ENCODE measurements at places on chromosomes 1 and 21.
A peak's percentile ranks its signal among the peaks of the same experiment; 100 is the strongest.

DNA sequence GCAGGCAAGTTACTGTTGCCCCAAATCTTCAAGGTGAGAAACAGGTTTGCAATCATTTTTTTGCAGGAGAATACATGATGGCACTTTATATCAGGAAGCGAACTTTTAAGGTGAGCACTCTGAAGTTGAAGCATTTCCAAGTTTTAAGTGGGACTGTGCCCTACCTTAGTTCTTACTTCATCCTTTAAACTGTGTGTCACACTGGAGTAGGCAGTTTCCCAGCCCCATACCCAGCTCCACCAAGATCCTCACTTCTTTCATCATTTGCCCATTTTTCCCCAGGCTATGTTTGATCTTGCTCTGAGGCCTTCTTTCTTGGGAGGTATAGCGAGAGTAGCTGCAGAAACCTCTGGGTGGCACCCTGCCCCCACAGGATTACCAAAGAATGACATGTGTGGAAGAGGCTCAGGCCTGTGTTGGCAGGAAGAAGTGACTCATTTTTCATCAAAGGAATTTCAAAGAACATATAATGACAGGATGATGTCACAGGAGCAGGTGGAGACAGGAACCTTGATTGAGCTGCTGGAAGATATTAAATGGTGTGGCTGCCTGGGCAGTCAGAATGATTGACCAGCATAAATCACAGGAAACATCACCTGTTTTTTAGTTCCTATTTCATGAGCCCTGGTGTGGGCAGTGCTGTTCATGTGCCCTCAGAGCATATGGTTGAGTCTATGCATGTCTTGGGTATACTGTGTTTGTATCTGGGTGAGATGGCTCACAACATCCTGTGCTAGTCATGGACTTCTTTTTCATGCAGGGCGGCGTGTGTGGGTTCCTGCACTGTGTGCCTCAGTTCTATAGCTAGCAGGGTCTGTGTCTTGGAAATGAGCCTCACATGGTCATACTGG lies 20.8 kb upstream of the MACF1 start:
- DNase-seq, result peak; percentile 52

GRCh38 chr1:110390692-110391245 lies at the start of gene SLC16A4:
Gene SLC16A4 (minus strand): TSS chr1:110391026. CDS start chr1:110389323, 1,703 bp downstream.
- DNase-seq, result no peak

- no peak for DNase-seq
These were observed 64.0 kb downstream of the DHRS3 start for GRCh38 chr1:12553963-12554362.

DNA sequence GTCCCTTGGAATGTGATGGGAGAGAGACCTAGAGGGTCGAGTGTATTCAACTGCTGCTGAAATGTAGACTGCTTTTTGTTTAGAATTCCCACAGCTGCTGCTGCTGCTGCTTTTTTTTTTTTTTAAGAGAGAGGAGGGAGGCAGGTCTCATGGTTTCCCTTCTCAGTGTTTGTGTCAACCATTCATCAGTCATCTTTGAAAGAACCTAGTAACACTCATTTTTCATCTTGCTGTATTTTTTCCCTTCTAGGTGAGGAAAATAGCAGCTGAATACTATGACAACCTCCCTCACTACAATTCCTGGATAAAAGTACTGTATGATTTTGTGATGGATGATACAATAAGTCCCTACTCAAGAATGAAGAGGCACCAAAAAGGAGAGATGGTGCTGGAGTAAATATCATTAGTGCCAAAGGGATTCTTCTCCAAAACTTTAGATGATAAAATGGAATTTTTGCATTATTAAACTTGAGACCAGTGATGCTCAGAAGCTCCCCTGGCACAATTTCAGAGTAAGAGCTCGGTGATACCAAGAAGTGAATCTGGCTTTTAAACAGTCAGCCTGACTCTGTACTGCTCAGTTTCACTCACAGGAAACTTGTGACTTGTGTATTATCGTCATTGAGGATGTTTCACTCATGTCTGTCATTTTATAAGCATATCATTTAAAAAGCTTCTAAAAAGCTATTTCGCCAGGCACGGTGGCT lies 9.2 kb downstream of the DEGS1 start:
- no peak for DNase-seq

- no peak for DNase-seq
These were observed 9.8 kb downstream of the C1orf35 start for GRCh38 chr1:228093050-228093906.

DNA sequence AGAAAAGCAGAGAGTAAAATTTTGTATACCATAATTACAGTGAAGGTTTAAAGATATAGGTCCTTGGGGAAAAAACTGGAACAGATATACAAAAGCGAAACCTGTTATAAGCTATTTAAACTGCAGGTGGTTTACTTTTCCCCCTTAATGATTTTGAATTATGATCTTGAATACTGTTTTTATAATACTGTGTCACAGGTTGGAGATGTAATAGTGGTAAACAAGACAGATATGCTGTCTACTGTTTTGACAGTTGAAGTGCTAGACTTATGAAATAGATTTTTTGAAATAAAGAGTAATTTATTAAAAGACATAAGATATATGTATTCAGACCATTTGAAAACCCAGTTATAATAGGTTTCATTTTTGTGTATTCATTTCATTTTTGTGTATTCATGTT lies 129.4 kb downstream of the CD247 start:
- DNase-seq, result no peak

DNA sequence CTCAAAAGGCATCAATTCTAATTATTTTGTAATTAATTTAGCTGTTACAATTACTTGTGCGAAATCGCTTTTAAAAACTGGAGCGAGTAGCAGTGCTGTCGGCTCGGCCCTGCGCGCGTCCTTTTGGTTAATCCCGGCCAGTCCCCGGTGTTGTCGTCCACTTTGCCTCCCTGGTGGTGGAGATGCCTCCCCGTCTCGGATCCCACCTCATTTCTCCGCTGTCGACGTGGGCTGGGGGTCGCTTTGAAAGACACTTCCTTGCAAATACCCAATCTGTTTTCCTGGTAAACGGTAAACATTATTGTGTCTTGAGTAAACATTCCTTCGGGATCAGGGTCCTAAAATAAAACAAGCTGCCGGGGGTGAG lies 3.7 kb downstream of the FOXD3 start:
- DNase-seq, result no peak

DNA sequence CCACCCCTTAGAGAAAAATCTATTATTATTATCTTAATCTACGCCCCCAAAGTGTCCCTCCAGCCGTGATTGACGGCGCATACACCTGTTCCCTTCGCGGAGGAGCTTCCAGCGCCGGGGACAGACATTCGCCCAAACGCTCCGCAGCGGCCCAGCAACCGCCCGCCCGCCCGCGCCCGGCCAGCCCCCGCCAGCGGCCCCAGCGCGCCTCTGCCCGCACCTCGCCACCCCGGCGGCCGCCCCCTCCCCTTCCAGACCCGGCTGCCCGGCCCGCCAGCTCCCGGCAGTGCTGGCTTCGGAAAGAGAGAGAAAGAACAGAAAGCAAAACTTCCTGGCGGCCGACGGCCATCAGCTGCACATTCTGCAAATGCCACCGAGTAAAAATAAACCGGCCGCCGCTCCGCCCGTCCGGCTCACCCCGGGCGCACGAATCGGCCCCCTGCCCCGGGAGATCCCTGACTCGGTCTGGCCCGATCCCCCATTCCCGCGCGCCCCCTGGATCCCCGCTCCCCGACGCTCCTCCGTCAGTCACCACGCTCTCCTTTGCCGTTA lies 1.6 kb downstream of the CASZ1 start:
- no peak for DNase-seq

DNA sequence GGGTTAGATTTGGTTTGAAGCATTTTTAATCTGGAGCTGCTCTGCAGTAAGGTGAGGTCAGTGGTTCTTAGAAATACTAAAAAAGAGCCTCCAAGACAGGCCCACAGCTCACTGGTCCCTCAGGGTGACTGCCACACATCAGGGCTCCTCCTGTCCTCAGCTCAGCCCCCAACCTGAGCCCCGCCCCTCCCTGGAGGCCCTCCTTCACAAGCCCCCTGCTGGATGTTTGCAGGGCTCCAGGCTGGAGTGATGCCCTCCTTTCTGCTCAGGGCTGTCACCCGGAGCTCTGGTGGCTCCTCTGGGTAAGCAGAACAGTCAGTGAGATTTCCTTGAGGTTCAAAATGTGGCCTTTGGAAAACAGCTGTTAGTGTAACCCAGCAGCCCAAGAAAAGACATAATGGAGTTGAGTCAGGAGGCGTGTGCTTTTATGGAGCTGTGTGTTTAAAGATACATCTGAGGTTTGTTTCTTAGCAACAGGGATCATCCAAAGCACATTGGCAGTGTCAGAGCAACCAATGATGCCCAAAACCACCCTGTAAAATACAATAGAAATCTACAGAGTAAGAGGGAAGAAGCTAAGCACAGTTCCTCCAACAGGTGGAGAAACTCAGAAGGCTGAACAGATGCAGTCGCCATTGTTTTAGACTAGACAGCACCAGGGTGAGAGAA lies 21.4 kb downstream of the STUM start:
- no peak for DNase-seq

- DNase-seq, result no peak
These were observed 26.9 kb upstream of the C1orf21 start for GRCh38 chr1:184359909-184360308.

DNA sequence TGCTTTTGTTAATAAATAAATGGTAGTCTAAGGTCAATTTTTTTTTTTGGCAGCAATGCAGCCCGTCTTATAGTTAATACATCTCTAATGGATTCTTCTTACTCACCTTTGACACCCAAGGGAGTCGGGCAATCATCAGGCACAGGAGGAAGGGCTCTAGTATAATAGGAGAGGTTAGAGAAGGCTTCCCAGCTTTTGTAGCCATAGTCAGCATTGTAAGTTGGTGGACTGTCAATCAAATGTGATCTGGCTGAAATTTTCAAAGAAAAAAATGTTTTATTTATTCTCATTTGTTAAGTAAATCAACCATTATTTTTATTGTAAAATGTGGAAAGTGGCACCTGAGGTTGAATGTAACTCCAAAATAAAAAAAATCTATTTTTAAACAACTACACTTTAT lies 2.1 kb downstream of the PTGS2 start:
- no peak for DNase-seq

GRCh38 chr1:40981691-40982448 lies 2.4 kb downstream of the CTPS1 start:
- DNase-seq, result no peak
